Ovary (tissue), 10 donors: ENCODE measurements at places on chromosomes 1 and 21. TPM values are rescaled to one million over a fixed set of nuclear protein-coding genes. Genes with fewer than 3 reads are reported as not detected.

DNA sequence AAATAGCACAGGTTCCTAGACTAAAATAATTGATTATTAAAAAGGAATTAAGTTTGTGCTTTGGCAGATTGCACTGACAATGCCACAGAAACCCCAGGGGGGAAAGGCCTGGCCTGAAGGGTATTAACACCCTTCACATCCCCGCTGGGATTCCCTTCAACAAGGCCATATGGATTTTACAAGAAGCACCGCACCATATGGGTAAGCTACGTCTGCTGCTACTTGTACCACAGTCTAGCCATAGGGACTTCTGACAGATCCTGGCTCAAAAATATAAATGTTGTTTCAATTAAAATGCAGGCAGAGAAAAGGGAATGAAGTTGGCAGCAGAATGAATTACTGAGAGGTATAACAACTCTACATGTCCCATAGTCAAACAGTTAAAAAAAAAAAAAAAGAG lies 101.0 kb downstream of the DENND1B start:
- H3K36me3 ChIP-seq = no peaks in the 10 kb centered on the region
- H3K27me3 ChIP-seq = no peaks in the 10 kb centered on the region
- H3K27ac ChIP-seq = no peak overlapping the region

DNA sequence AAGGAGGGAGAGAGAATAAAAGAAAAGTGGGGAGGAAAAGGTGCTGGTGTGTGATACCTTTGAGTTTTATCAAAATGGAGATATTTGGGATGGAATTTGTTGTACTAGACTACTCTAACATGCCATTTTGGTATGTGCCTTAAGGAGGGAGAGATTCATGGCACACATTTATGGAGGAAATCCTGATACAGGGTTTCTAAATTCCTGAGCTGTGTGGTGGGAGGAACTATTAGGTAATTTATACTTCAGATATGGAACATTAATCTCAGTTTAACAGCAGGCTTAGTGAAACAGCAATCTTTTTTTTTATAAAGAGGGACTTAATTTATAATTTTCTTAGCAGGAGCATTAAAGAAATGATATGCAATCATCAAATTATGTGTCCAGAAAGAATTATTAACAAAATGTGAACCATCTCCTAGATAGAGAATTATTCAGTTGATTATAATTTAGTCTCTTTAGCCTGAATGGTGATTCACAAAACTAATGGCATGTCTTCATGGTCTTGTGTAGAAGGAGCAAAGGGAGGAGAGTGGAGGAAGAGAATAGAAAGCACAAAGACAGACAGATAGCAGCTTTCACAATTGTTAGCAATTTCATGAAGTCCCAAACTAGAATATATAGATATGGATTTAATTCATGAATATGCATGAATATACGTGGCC lies 301.6 kb downstream of the HLX start:
- H3K36me3 ChIP-seq = no peaks in the 10 kb centered on the region
- no peaks in the 10 kb centered on the region for H3K4me1 ChIP-seq
- DNase-seq = no peak
- no peaks in the 10 kb centered on the region for H3K27me3 ChIP-seq

- no peak overlapping the region for H3K27ac ChIP-seq
- DNase-seq = no peak
- no peaks in the 10 kb centered on the region for H3K4me1 ChIP-seq
- no peaks in the 10 kb centered on the region for H3K36me3 ChIP-seq
- H3K4me3 ChIP-seq = no peak overlapping the region
Observed at GRCh38 chr1:110183642-110184167, 26.4 kb upstream of the KCNC4 start.

- no peak for DNase-seq
- H3K27me3 ChIP-seq = no peaks in the 10 kb centered on the region
- no peak overlapping the region for H3K4me3 ChIP-seq
- H3K36me3 ChIP-seq = no peaks in the 10 kb centered on the region
- H3K4me1 ChIP-seq = peaks cover 58% of the 10 kb centered on the region
Observed at GRCh38 chr1:201496296-201496690, 10.6 kb downstream of the CSRP1 start.

DNA sequence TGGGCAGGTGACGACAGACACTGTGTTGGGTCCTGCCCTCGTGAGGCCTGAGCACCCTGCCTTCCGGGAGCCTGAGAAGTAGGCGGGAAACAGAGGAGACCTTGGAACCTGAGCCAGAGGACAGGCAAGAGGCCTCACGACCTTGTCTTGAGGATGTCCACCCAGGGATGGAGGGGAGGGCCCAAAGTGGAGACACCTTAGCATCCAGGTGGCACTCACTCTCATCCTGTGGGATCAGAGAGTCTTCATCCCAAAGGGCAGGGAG lies 347.2 kb downstream of the NPHP4 start:
- no peak for DNase-seq
- H3K4me1 ChIP-seq = no peaks in the 10 kb centered on the region
- no peaks in the 10 kb centered on the region for H3K36me3 ChIP-seq
- no peaks in the 10 kb centered on the region for H3K27me3 ChIP-seq

Gene RNU1-3
- 3,807 TPM for total RNA-seq

Gene CHRM3
- 35.7 TPM for total RNA-seq

Gene NUF2
- 0.64 TPM for total RNA-seq

Gene CRYZ
- 25.7 TPM for total RNA-seq
